ENCODE measurements at places on chromosomes 13 and 19. TPM values are rescaled to one million over a fixed set of nuclear protein-coding genes. Genes with fewer than 3 reads are reported as not detected.

GRCh38 chr13:33090755-33091414 is 74.7 kb downstream of the KL start:
- no peaks in the 10 kb centered on the region for H3K36me3 ChIP-seq
- H3K27ac ChIP-seq: no peak overlapping the region
- H3K4me1 ChIP-seq: no peaks in the 10 kb centered on the region
- DNase-seq: no peak

The URAD gene
- not detected for polyA plus RNA-seq

GRCh38 chr13:97493456-97493855 is 59.5 kb downstream of the RAP2A start:
- H3K4me1 ChIP-seq: no peaks in the 10 kb centered on the region
- H3K27me3 ChIP-seq: peaks cover 4% of the 10 kb centered on the region
- no peak for DNase-seq
- H3K27ac ChIP-seq: no peak overlapping the region
- H3K36me3 ChIP-seq: no peaks in the 10 kb centered on the region

- H3K4me3 ChIP-seq: peak overlapping the region; percentile 46
- H3K27me3 ChIP-seq: peaks cover 44% of the 10 kb centered on the region
- H3K4me1 ChIP-seq: peaks cover 34% of the 10 kb centered on the region
- DNase-seq: no peak
- H3K27ac ChIP-seq: peak overlapping the region; percentile 51
Observed at GRCh38 chr19:8512115-8512967, 1.6 kb downstream of the ZNF414 start.

DNA sequence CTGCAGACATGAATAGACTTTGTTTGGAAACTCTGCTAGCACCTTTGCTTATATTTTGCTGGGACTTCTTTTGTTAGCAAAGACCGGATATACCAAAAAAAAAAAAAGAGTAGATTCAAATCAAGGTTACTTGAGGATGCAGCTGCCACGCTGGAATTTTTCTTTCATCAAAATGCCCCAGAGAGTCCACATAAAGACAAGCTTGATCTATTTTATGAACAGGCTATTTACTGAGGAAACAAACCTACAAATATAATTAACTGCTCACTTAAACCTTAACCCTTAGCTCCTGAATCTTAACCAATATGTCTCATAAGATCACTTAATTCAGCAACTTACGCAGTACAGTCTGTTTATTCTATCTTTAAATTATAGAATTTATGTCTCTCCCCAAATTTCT is 27.1 kb upstream of the DOCK9 start:
- no peak for DNase-seq
- peaks cover 37% of the 10 kb centered on the region for H3K4me1 ChIP-seq

- H3K27ac ChIP-seq: no peak overlapping the region
- H3K4me1 ChIP-seq: peaks cover 5% of the 10 kb centered on the region
- no peak overlapping the region for H3K4me3 ChIP-seq
Observed at GRCh38 chr19:15248106-15248505, 15.9 kb upstream of the EPHX3 start.

DNA sequence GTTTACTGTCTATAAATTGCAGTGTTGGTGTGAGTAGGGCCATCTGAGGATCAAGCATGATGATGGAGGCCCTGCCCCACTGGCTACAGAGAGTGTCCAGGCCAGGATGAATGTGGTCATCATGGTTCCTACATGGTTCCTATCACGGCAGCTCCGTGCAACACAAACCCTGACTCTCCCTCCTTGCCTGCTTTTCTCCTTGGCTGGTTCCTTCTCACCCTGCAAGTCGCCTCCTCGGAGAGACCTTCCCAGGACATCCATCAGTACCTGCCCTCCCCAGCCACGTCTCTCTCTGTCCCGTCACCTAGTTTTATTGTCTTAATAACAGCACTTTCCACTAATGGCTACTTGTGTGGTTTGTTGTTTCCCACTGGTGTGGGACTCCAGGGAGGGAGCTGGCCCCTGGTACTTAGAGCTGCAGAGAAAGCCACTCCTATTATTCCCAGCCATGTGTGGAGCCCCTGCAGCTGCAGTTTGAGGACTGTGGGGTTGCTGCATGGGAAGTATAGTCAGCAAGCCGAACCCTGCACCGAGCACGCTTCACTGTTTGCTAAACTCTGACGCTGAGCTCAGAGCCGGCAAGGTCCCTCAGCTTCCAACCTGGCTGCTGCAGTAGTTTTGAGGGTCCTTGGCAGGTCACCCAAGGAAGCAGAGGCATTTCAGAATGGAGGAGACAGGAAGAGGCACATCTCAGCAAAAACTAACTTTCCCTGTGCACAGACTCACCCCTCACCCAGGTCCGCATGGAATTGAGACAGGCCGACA is 146.4 kb upstream of the VSTM2B start:
- H3K27ac ChIP-seq: no peak overlapping the region
- H3K36me3 ChIP-seq: no peaks in the 10 kb centered on the region
- DNase-seq: no peak
- no peaks in the 10 kb centered on the region for H3K4me1 ChIP-seq
- H3K4me3 ChIP-seq: no peak overlapping the region

The ALDH16A1 gene
- 37.2 TPM for polyA plus RNA-seq

The MIER2 gene
- polyA plus RNA-seq: 4.9 TPM

DNA sequence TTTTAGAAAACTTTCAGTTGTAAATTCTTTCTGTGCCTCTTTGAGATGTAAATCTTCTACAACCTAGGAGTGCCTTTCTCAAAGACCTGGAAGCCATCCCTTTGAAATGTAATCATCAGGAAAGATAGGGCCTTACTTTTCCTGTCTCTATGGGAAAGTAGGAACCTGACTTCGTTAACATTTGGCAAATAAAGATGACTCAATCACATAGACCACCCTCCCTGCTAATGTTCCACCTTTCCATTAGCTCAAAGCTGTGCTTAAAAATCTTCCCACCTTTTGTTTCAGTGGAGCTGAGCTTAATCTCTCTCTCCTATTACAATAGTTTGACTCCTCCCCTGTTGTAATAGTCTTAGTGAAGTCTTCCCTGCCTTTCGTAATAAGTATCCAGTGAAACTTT is 247.7 kb downstream of the OLFM4 start:
- no peak for DNase-seq
- no peak overlapping the region for H3K4me3 ChIP-seq
- no peaks in the 10 kb centered on the region for H3K4me1 ChIP-seq
- no peaks in the 10 kb centered on the region for H3K27me3 ChIP-seq
- H3K27ac ChIP-seq: no peak overlapping the region
- no peaks in the 10 kb centered on the region for H3K36me3 ChIP-seq

The ZNF77 gene
- polyA plus RNA-seq: 1.1 TPM

GRCh38 chr19:28556371-28556770 is 656.6 kb downstream of the UQCRFS1 start:
- peak overlapping the region; percentile 60 for H3K27ac ChIP-seq
- peak; percentile 54 for DNase-seq
- H3K27me3 ChIP-seq: peaks cover 2% of the 10 kb centered on the region

DNA sequence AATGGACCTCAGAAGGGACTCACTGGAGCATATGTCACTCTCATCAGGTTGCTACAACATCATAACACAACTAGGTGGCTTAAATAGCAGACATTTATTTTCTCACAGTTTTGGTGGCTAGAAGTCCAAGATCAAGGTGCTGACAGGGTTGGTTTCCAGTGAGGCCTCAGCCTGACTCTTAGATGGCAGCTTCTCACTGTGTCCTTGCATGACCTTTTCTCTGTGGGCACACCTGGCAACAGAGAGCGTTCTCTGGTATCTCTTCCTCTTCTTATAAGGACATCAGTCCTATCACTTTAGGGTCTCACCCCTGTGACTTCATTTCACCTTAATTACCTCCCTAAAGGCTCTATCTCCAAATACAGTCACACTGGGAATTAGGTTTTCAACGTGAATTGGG is 74.5 kb downstream of the CYSLTR2 start:
- DNase-seq: no peak
- peaks cover 6% of the 10 kb centered on the region for H3K4me1 ChIP-seq
- no peak overlapping the region for H3K4me3 ChIP-seq
- H3K27me3 ChIP-seq: peaks cover 1% of the 10 kb centered on the region
- no peak overlapping the region for H3K27ac ChIP-seq

The PLEKHF1 gene
- 244 TPM for polyA plus RNA-seq

- H3K4me3 ChIP-seq: no peak overlapping the region
- peaks cover 17% of the 10 kb centered on the region for H3K27me3 ChIP-seq
- H3K27ac ChIP-seq: no peak overlapping the region
- no peaks in the 10 kb centered on the region for H3K36me3 ChIP-seq
Observed at GRCh38 chr13:109712124-109712722, 74.2 kb downstream of the IRS2 start.

DNA sequence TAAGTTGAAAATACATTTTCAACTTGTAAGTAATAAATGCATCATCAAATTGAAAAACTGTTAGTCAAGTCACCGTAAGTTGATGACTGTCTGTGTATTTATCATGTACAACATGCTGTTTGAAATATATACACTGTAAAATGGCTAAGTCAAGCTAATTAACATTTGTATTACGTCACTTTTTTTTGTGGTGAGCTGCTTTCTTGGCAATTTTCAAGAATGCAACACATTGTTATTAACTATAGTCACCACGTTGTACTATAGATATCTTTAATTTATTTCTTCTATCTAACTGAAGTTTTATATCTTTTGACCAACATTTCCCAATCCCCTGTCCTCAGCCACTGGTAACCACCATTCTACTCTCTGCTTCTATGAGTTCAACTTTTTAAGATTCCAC is 57.0 kb downstream of the RBM26 start:
- H3K27me3 ChIP-seq: no peaks in the 10 kb centered on the region
- DNase-seq: no peak
- H3K4me1 ChIP-seq: peaks cover 26% of the 10 kb centered on the region

- no peak overlapping the region for H3K27ac ChIP-seq
- DNase-seq: no peak
- H3K4me1 ChIP-seq: no peaks in the 10 kb centered on the region
- no peak overlapping the region for H3K4me3 ChIP-seq
- no peaks in the 10 kb centered on the region for H3K27me3 ChIP-seq
Observed at GRCh38 chr13:98060282-98060681, 82.6 kb upstream of the FARP1 start.

The GJB6 gene
- polyA plus RNA-seq: not detected

- DNase-seq: no peak
- no peaks in the 10 kb centered on the region for H3K36me3 ChIP-seq
- no peak overlapping the region for H3K4me3 ChIP-seq
- peaks cover 1% of the 10 kb centered on the region for H3K27me3 ChIP-seq
- no peak overlapping the region for H3K27ac ChIP-seq
Observed at GRCh38 chr13:76380446-76381065, 505.6 kb downstream of the KCTD12 start.

DNA sequence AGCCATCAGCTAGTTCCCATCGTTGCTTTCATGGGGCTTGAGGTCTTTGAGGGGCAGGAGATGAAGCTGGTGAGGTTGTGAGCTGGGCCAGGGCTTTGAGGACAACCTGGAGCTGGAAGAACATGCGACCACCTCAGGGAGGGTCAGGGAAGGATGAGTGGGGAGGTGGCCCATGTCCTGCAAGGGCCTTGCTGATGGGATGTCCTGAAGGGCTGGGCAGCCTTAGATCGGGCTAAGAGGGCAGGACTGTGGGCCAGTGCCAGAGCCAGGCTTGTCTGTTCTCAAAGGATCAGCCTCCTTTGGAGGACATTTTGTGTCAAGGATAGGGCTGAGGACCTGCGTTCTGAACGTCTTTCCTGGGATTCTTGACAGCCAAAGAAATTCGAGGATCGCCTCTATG is 10.5 kb downstream of the CYTH2 start:
- H3K4me3 ChIP-seq: peak overlapping the region; percentile 84
- H3K27me3 ChIP-seq: no peaks in the 10 kb centered on the region
- H3K27ac ChIP-seq: peak overlapping the region; percentile 92
- H3K4me1 ChIP-seq: peaks cover 26% of the 10 kb centered on the region
- no peak for DNase-seq

DNA sequence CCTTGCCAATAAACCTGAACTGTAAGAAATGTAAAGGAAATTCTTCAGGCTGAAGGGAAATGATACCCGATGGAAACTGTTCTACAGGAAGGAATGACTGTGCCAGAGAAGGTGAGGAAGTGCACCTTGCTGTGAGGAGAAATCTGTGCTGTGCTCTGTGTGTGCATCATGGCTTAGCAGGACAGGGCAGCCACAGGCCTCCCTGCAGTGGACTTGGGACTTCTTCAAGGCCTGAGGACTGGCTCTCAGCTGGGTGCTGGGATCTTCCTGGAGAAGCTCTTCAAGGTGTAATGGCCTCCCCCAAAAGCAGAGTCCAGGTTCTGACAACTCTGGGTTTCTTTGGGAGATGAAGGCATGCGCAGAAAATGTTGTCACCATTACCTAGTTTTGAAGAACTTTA is 145.1 kb downstream of the UQCRFS1 start:
- DNase-seq: no peak
- no peak overlapping the region for H3K4me3 ChIP-seq
- H3K4me1 ChIP-seq: no peaks in the 10 kb centered on the region
- no peaks in the 10 kb centered on the region for H3K36me3 ChIP-seq
- H3K27me3 ChIP-seq: no peaks in the 10 kb centered on the region

- no peaks in the 10 kb centered on the region for H3K4me1 ChIP-seq
- H3K27ac ChIP-seq: no peak overlapping the region
- no peak for DNase-seq
- no peaks in the 10 kb centered on the region for H3K27me3 ChIP-seq
Observed at GRCh38 chr13:66378894-66379293, 851.2 kb downstream of the PCDH9 start.

DNA sequence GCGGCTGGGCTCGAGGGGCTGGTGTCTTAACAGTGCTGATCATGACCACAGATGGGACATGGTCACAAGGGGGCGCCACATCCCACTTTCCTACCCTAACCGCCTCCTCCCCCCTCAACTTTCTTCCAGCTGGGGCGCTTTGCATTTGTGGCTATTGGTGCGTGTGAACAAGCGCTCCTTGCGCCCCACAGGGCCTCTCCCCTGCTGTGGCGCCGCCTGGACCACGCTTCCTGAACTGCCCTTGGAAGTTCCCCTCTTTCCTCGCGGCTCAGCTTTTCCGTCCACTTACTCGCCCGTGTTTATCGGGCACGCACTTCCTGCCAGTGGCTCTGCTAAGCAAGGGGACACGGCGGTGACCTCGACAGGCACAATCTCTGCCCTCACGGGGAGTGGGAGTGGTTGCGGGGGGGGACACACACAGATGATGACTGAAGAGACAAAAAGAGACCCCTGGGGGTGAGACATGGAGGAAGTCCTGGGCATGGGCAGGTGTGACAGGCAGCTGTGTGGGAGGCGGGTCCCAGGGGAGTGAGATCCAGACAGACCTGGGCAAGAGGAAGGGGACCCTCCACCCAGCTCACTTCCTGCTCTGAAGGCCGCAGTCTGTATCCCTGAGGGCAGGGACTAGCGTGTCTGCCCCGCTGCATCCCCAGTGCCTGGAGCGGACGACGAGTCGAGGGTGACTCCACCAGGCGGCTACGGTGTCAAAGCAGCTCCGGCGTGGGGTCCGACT is 40.3 kb downstream of the ZNF787 start:
- peak; percentile 59 for DNase-seq
- peak overlapping the region; percentile 70 for H3K27ac ChIP-seq
- H3K4me1 ChIP-seq: peaks cover 10% of the 10 kb centered on the region

Measured in immature natural killer cell (primary cell).